AG04450 (cell line): ENCODE measurements at places on chromosomes 5 and 9.

GRCh38 chr5:149271716-149272563, at the start of gene AFAP1L1:
Gene AFAP1L1 (plus strand): TSS chr5:149271859. CDS start chr5:149271969, 110 bp downstream.
- no peak for DNase-seq

- DNase-seq = no peak
Observed at GRCh38 chr9:14395317-14396082, 81.6 kb upstream of the NFIB start.

DNA sequence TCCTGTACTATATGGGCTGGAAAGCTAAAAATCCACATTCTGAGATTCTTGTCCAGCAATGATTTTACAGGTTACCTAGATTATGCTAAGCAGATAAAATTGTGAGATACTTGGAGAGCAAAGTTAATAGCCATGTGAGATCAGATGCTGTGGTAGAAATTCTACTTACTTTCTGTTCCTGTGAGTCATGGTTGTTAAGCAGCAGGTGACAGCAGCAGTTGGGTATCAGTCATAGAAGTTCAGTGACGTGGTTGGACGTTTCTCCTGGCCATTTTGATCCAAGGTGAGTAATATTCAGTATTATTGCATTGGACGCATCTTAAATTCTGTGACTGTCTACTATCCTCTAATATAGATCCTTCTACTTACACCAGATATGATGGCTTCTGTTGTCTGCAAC, 524.5 kb downstream of the TMEM38B start:
- no peak for DNase-seq

DNA sequence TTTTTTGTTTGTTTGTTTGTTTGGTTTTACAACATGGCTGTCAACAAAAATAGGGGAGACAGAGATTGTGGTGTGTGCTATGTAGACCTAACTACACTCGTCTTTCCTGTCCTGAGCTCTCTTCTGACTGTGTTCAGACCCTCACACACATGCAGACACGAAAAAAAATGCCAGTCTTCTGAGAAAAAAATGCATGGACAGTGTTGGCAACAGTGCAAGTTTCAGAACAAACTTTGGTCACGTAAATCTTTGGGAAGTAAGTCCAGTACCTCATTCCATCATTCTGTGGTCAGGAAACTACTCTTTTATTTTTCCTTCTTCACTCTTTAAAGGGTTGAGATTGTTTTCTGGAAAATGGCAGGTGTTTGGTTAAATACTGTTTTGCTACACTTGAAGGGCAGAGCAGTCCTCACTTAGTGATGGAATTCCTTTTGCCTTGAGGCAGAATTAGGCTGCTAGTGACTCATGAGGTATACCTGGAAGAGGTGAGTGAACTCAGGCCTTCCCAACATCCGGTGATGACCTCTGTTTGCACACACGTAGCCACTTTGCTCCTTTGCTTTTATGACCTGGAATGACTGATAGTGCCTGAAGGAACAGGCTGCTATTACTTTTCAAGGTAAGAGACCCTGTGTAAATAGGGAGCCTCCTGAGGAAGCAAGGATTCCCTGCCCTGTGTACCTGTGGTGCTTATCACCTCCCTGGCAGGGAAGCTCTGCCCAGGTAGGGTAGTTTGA, 81.6 kb upstream of the TNFAIP8 start:
- no peak for DNase-seq

DNA sequence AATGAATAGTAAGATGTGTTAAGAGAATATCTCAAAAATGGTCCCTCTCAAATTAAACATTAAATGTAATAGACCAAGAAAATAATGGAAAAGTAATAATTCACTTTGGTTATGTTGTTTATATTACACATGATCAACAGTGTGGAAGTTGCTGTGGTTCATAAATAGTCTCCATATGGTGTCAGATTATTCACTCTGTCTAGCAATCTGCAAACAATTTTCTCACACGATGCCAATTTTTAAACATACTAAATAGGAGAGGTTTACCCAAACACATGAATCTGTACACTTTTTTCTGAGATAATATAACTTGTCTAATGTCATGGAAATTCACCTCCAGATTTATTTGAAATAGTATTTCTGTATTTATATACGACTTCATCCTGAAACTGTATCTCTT, 217.4 kb upstream of the FBXL7 start:
- no peak for DNase-seq

GRCh38 chr5:124274949-124275348, 471.5 kb downstream of the ZNF608 start:
- DNase-seq = no peak

GRCh38 chr5:18487928-18488480, 853.7 kb downstream of the TAF11L14 start:
- DNase-seq = no peak

DNA sequence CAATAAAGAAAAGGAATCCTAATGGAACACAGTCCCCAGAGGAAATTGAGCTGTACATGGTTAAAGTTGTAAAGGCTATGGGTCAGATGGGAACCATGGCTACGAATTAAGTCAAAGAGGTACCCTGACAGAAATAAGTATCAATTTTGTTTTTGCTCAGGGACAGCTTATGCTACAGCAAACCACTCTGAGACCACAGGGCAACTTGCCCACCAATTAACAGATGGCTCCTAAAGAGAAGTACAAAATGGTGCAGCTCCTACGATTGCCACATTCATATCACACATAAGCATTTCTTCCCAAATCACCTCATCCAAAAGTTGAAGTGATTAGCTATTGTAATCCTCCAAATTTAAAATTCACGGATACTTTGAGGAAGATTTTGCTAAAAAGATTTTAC, 83.0 kb downstream of the ELAVL2 start:
- DNase-seq = no peak

- DNase-seq = peak; percentile 4
Observed at GRCh38 chr9:20526500-20527319, 95.6 kb downstream of the MLLT3 start.
